ENCODE measurements at places on chromosomes 11 and 22. TPM values are rescaled to one million over a fixed set of nuclear protein-coding genes. Genes with fewer than 3 reads are reported as not detected.

The B4GALNT4 gene
- total RNA-seq, result 4.2 TPM

The NPAS4 gene
- 1.7 TPM for total RNA-seq

The DPP3 gene
- 108 TPM for total RNA-seq

The TECTA gene
- total RNA-seq, result not detected

The SMIM35 gene
- not detected for total RNA-seq

The POTEH gene
- total RNA-seq, result not detected

The ZP1 gene
- total RNA-seq, result not detected

The BEST1 gene
- 27.4 TPM for total RNA-seq

The FGF3 gene
- not detected for total RNA-seq

The HEPACAM gene
- total RNA-seq, result not detected

The MMP3 gene
- total RNA-seq, result 0.73 TPM

The OR4D11 gene
- not detected for total RNA-seq

The OR5A1 gene
- total RNA-seq, result not detected

The MAPK8IP2 gene
- total RNA-seq, result 0.89 TPM

The TRPM5 gene
- total RNA-seq, result 0.55 TPM
